Stromal cell of bone marrow (primary cell): ENCODE measurements at places on chromosomes 6 and 20.

- DNase-seq = no peak
These were observed 16.1 kb upstream of the CTCFL start for GRCh38 chr20:57540890-57541580.

DNA sequence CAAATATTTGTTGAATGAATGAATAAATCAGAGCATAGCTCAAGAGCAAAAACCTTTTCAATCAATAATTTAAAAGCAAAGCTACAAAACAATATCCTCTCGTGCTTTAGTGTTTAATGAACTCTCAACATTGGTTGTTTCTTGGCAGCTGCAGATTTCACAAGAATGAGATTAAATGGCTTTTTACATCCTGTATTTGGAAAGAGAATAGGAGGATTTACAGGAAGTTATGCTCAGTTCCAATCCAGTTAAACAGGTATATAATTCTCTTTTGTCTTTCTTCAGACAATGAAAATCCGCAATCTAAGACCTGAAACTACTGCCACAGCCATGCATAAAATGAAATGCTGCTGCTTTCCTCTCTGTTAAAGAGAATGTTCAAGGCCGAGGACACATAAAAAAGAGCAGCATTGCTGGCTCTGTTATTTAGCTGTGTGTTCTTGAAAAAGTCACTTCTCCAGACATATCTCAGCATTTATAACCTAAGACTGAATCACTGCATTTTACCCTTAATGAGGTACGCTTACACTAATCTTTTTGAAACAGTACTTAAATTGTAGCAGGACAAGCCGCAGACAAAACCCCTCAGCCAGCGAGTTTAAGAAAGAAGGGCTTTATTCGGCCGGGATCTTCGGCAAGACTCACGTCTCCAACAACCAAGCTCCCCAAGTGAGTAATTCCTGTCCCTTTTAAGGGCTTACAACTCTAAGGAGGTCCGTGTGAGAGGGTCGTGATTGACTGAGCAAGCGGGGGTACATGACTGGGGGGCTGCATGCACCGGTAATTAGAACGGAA lies 3.6 kb downstream of the C6orf52 start:
- no peak for DNase-seq

DNA sequence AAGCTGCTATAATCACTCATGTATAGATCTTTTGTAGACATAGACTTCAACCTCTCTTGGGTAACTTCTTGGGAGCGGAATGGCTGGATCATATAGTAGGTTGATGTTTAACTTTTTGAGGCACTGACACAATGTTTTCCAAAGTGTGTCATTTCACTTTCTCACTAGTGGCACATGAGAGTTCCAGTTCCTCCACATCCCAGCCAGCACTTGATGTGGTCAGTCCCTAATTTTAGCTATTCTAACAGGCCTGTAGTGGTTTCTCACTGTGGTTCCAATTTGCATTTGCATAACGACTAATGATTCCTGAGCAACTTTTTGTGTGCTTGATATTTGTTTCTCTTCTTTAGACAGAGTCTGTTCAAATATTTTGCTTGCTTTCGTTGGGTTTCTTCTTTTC lies 221.3 kb downstream of the DLL1 start:
- DNase-seq = no peak

DNA sequence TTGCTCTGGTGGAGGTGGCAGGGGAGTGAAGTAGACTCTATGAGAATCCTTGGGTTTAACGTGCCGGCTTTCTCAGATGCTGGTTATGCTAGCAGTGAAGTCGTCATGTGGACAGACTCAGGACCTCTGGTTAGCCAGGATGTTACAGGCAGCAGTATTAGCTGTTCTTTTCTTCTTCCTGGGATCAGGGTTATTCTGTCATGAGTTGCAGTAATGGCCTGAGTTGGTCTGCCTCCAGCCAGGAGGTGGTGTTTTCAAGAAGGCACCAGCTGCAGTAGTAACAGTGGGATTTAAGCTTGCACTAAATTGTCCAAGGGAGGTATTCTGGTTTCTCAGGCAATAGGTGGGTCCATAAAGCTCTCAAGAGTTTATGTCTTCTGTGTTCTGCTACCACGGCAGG lies 56.7 kb downstream of the HDDC2 start:
- no peak for DNase-seq

DNA sequence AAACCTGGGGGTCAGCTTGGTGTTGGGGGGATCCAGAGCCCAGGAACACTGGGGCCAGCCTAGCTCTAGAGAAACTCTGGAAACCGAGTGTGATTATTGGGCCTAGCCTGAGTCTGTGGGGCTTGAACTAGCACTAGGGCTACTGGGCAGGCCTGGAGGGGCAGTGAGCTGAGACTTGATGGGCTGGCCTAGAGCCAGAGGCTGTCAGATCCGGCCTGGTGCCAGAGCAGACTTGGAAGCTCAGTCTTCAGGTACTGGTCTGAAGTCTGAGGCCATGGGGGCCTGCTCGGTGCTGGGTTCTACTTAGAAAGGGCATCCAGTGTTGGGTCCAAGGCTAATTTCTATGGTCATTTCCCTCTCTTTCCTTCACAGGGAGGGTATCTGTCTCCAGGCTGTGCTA lies 2.7 kb downstream of the DEFB112 start:
- no peak for DNase-seq

GRCh38 chr6:35343092-35343834 lies 905 bp downstream of the PPARD start:
- DNase-seq = no peak

DNA sequence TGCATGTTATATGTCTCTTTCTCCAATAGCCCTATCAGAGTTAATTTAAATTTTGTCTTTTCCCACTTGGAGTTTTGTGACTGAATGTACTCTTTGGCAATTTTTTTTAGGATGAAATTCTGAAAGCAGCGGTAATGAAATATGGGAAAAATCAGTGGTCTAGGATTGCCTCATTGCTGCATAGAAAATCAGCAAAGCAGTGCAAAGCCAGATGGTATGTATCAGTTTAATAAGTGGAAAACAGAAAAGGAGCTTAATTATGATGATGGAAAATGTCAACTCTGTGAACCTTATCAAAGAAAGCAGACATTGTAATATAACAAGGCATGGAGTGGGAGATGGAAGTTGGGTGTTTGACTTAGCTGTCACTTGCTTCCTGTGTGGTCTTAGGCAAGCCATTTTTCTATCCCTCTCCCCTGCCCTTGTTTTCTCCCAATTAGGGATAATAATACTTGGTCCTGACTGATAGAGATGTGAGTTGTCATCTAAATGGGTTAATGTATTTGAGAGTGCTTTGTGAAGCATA lies 2.7 kb downstream of the CDC5L start:
- no peak for DNase-seq

GRCh38 chr20:58938541-58938940 lies 42.5 kb upstream of the NELFCD start:
- no peak for DNase-seq

- no peak for DNase-seq
These were observed 56.6 kb downstream of the RALGAPA2 start for GRCh38 chr20:20655883-20656282.

DNA sequence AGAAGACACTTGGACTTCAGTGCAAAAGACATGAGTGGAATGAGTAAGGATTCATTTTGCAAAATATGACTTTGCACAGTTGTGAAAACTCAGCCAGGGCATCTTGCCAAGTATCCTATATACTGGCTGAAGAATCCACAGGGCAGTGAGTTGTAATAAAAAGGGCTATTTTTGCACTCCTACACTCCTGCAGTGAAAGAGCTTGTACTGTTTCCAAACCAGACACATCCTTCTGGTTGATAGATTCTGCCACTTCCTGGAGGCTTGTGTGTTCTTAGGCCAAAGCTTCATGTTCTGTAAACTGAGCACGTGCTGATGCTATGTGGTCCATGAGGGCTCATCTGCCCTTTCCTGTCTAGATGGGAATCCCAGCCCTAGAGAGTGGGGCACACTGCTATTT lies 34.9 kb downstream of the GMPR start:
- no peak for DNase-seq

DNA sequence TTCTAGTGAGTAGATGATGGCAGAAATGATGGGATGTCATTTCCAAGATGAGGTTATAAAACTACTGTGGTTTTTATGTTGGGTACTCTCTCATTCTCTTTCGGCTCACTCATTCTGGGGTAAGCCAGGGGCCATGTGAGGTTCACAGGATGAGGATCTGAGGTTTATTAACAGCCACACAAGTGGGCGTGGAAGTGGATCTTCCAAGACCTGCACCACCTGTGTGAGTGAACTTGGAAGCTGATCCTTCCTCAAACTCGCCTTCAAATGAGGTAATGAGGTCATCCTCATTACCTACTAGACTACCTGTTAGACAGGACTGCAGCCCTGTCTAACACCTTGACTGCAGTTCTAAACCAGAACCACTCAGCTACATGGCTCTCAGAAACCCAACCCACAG lies 45.1 kb upstream of the TAGAP start:
- DNase-seq = no peak

DNA sequence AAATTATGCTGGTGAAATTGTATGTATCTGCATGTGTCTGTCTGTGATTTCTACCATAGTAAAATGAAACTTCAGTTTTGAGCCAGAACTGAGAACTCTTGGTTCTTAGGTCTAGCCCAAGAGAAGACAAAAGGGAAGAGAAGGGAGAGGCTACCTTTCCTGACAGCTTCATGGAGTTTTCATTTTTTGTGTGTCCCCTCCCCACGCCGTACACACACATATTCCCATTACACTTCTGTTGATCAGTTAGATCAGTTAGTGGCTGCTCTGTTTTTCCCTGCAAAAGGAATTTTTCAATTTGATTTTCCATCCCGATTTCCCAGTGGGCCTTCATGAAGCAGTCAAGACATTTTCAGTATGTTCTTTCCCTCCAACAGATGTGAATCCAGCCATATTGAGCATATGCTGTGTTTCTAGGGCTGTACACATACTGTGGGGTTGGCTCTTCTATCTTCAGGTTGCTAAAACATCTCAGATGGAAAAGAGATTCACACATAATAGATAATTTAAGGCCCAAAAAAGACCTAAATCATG lies 52.5 kb downstream of the HIVEP1 start:
- no peak for DNase-seq

GRCh38 chr20:19241440-19241839 lies 29.0 kb downstream of the SLC24A3 start:
- DNase-seq = no peak

DNA sequence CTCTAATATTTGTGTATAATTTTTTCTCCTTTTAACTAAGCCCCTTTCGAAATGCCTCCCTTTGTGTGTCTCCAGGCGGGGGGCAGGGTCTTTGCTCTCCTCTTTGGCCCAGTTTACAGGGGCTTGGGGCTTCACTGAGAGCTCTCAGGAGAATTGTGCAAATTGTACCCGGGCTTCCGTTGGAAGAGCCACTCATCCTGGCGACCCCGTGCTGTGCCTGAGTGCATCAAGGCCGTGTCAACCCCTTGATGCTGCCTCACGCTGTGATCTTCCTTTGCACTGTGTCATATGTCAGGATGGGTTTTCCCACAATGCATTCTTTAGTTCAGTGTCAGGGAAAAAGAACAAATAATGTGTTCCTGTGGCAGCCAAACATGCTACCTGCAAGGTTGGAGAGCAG lies 118.0 kb upstream of the POU3F2 start:
- DNase-seq = no peak

GRCh38 chr6:134145786-134146185 lies 93.4 kb upstream of the SLC2A12 start:
- peak; percentile 44 for DNase-seq

- DNase-seq = no peak
These were observed 191.4 kb upstream of the FAM83B start for GRCh38 chr6:54655162-54655561.

- no peak for DNase-seq
These were observed 81.8 kb upstream of the SPACA1 start for GRCh38 chr6:87965806-87966205.

DNA sequence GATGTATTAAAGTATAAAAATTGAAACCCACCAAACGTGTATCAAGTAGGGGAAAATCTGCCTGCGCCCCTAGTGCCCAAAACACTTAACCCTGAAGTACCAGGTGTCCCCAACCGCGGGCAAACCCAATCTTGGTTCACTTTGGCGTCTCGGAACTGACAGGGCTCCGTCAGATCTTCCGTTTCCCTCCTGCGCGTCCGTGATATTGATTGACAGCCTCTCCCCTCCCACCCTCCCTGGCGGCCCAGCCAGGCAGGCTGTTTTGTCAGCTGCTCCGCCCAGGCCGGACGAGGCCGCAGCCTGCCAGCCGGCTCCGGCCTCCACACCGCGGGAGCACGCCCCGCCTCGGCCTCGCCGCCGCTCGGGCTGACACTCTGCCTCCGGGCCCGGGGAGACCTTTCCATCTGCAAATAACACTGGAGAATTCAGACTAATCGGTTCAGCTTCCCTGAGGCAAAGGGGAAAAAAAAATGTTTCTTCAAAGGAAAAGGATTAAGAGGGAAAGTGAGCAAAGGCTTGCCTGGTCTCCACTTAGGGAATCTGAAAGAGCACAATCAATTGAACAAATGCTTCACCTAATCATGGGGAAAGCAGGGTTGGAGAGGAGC lies 234.9 kb upstream of the MCHR2 start:
- peak; percentile 52 for DNase-seq

- no peak for DNase-seq
These were observed 41.2 kb upstream of the REV3L start for GRCh38 chr6:111524252-111524651.

- DNase-seq = no peak
These were observed 40.4 kb downstream of the SYNJ2 start for GRCh38 chr6:158021814-158022748.

DNA sequence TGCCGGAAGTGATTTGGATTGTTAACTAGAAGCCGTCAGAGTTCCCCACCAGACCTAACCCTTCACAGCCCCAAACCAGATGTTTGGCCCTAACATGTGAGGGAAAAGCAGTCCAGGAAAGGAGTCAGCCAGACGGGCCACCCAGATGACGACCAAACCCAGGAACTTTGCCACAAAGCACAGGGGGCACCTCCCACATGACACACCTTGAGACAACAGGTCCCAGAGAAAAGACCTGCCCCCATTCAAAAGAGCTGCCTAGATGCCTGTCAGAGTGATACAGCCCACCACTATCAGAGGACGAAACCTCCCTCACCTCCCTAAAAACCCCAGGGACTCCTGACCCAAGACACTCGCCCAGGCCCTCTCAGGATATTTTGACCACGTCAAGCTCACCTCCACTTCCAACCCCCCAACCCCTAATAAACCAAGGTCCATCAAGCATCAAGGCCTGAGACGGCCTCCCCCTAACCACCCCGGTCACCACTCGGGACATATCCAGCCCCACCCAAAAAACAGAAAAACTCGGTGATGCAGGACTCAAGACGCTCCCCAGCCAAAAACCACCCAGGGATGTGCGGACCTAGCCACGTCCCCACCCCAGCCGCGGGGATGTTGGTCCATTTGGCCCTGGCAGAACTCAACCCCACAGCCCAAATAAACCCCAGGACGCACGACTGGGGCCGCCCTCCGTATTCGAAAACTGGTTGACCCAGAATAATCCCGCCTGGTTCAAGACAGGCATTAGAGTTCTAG lies 662 bp downstream of the ZNF343 start:
- no peak for DNase-seq

DNA sequence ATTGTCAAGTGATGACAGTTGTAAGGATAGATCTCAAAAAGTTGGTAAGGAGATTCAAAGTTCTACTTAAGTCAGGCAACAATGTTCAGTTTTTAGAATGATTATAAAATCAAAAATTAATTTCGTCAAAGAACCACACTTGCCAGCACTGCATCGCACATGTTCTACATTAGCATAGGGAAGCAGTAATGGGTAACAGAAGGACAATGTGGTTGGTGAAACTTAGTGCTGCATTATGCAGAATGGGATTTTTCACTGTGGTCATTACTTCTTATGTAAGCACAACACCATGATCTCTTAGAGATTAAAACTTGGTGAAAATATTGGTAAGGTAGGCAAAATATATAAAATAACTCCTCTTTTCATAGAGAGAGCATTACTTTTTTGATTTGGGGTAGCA lies 173.7 kb upstream of the THEMIS start:
- DNase-seq = no peak
